Nucleus accumbens (tissue), 56 donors: ENCODE measurements at places on chromosomes 7 and 10.

DNA sequence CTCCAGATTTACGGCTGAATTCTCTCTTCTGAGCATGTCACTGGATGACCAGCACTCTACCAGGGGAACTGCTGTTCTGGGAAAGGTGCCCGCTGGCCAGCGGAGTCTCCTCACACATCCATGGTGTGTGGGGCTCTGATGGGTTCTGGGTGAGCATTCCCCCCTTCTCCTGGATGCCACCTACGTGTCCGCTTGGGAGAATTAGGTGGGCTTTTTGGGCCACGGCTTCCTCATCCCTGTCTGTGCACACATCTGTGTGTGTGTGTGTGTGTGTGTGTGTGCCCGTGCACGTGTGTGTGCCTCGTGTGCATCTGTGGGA lies 163.0 kb downstream of the DNAJB6 start:
- no peak for DNase-seq

DNA sequence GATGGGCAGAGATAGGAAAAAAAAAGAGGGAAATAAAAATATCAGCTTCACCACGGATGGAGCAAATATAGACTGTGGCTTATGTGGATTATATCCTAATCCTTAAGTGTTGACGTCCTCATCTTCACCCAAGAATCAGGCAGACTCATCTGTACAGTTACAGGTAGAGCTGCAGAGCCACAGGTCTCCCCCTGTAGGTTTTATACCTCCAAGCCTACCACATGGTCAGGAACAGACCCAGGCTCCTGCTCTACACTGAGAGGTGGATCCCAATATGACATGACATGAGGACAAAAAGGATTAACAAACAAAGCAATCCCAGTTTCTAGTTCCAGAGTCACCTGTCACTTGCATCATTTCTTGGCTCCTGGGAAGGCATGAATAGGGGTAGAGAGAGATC lies 400.8 kb downstream of the SEMA3D start:
- no peak for DNase-seq

GRCh38 chr7:19552576-19552975 lies 156.3 kb downstream of the POLR1F start:
- no peak for DNase-seq

DNA sequence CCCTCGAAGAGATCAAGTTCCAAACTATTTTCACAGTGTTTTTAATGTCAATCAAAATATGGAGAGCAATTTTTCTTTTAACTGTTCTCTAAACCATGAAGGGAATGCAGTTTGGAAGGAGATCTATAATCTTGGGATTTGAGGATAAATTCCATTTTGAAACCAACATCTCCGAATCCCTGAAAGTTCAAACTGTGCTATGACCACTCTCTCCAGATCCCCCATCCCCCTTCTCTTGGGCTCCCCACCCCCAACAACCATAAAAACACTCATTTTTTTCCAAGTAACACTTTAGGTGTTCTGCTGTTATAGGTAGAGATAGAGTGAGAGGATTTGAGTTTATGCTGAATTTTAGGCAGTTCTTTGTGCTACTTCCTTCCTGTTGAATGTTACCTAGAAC lies 1.7 kb downstream of the CALD1 start:
- no peak for DNase-seq

DNA sequence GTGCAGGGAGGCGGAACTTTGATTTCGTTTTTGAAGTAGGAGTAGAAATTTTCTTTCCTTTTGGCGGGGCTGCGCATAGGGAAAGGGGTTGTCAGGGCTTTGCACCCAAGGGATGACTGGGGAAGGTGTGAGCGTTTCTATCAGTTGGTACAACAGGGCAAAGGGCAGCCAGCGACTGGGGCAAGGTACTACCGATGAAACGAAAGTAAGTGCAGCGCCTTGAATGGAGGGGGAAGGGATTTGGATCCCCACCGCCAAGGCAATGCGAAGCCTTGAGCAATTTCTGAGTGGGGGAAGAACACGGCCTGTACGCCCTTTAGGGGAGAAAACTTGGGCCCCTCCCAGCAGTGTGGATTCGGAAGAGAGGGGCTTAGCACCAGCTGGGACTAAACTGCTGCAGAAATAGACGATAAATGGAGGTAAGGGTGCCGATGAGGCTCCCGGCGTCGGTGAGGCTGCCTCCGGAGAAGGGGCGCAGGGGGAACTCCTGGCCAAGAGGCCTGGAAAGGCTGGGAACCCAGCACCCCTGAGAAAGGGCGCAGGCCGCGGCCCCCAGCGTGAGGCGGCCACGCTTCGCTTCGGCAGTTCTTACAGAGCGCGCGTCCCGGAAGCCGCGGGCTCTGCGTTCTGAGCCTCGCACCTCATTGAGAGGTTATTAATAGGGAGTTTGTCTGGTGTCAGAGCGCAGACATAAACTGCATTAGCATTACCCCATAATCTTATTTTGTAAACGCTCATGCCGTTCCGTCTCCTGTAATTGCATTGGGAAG lies 10.0 kb upstream of the TLX1 start:
- DNase-seq: no peak

DNA sequence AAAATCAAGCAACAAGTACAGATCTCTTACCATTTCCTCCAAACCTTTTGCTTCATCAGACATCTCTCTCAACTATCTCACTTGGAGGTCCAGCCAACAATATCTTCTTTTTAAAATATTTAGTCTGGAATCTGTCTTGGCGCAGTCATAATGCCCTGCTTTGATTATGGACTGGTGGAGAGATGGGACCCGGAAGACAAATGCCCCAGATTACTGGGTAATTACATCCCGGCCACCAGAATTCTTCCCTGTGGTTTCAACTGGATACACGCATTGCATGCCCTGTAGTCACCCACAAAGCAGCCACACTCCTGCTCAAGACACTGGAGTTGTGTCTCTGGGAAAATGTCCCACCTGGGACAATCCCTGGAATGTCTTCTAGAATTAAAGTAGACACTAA lies 65.5 kb downstream of the BPGM start:
- DNase-seq: no peak

DNA sequence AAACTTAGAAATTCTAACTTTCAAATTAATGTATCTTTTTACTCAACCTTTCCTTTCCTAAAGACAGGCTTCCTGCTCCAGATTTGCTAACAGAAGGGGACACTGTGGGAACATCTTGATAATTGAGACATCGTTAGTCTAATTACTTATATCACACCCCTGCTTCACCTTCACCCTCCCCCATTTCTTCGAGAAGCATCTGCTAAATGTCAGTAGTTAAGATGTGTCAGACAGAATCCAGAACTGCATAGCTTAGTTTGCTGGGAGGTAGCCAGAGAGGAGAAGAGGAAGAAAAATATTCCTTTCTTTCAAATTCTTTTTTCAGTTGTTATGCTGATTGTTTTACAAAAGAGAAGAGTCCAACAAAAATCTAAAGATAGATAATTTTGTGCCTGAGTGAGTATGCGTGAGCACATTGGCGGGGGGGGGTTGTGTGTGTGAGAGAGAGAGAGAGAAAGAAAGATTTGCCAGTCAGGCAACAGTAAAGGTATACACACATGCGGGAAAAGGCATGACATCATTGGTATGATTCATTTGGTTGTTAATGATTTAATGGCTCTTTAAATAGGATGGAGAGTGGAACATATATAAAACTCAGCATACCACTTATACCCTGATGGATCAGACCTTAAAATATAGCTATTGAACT lies 192.4 kb downstream of the PTN start:
- no peak for DNase-seq

DNA sequence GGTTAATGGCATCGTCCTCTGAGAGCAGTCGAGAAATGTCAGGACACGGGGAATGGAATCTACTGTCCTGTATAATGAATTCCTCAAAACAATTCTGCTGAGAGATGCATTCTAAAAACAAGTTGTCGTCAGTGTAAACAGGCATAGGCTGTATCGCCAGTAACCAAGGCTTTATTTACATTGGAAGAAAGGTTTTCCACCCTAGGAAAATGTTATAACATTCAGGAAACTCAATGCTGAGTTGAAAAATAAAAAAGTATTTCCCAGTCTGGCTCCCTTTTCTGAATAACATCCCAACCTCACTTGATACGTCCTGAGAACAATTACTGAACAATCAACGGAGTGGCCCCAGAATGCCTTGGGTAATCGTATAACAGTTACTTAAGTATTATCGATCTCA lies 79.6 kb upstream of the UCN3 start:
- DNase-seq: no peak

- DNase-seq: no peak
These were observed 51.9 kb downstream of the DDC start for GRCh38 chr7:50513166-50513871.

DNA sequence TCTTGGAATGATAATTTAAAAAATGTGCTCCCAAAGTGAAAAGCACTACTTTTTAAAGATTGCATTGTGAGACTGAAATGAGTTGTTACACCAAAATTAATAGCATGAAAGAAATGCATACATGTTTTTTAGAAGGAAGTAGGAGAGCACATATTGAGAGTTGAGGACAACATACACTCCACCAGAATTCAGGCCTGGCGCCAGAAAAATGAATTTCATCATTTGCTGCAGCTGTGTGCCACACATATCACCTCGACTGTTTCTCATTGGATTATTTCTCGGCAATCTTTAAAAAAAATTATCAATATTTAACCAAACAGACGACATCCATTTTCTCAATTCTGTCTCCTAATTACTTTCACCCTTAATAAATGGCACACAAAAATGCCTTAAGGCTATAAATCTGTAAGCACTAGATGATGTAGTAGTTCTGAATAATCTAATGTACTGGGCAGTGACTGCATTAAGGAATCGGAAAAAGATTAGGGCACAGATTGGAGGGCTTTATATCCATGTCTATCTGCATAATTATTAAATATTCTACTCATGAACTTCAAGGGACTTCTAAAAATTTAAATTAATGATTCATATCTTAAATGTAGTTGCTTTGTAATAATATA lies 590.4 kb downstream of the NXPH1 start:
- no peak for DNase-seq

GRCh38 chr10:98038288-98038687 lies 7.9 kb upstream of the CRTAC1 start:
- DNase-seq: no peak

GRCh38 chr10:96850825-96851224 lies 18.7 kb downstream of the LCOR start:
- no peak for DNase-seq
